ENCODE measurements at places on chromosomes 5 and 9.

DNA sequence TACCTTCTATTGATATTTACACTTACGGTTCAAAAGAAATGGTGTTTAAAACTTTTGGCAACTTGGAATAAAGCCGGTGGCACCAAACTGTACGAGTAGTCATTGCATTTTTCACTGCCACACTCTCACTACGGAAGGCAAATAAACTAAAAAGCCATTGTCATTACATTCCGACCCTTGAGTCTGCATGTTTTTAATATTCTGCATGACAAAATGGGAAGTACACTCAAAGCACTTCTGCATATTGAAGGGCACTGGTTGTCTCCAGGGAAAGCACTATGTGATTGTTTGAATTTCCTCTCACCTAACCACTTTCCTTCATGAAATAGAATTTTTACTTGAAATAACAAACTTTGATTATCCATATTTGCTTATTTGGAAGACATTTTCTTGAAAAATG, 426.3 kb downstream of the CETN3 start:
- no peak for DNase-seq

DNA sequence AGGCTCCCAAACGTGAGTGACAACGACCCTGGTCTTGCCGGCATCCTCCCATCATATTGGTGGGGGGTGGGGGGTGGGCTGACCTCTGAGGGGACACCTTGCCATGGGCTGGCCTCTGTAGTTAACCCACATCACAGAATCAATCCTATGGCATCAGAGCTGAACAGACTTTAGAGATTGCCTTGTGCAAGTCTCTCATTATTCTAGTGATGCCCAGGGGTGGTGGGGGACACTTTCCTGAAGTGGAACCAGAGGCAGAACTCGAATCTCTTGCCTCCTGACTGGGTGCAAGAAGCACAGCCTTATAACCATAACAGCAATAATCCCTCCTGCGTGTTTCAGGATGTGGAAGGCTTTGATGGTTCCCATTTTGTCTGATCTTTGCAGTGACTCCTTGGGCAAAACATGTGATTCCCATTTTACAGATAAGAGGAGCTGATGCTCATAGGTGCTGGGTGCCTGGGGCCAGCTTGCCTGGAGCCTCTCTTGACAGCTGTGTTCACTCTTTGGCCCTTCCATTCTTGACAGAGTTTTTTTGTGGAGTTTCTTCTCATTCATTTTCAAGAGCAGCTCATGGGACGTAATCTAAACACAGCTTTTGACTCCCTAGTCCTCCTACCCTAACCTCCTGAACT, 18.6 kb upstream of the PITX1 start:
- no peak for DNase-seq

DNA sequence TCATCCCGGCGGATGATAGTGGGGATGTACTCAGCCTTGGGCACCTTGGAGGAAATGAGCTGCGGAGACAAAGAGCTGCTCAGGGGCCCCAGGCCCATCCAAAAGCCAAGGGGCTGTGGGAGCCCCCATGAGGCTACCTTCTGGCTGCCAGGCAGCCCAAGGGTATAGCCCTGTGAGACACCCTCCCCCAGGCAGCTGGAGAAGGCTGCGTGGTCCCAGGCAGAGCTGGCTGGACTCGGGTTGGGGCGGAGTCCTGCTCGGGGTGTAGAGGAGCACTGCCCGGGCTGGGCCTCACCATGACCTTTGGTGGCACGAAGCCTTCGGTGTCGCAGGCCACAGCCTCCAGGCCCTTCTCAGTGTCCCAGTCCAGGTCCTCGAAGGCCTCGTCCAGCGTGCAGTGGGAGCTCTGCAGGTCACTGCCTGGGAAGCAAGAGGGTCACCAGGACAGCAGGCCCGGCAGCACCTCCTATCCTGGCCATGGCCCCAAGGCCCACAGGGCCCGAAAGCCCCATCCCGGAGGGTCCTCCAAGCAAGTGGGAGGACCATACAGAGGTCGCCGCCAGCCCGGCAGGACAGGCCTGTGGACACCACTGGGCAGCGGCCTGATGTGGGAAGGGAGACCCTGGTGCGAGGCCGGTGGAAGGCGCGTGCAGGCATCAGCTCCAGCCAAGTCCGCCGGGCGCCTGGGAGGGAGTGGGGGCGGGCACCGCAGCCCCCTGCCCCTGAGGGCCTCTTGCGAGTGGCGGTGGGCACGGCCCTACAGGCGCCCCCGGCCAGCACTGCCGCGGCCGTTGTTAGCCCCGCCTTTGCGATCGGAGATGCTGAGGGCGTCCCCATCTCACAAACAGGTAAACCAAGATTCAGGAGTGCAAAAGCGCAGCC, 6.1 kb downstream of the NSMF start:
- DNase-seq: no peak

GRCh38 chr9:14941501-14942405, 31.5 kb upstream of the FREM1 start:
- no peak for DNase-seq

DNA sequence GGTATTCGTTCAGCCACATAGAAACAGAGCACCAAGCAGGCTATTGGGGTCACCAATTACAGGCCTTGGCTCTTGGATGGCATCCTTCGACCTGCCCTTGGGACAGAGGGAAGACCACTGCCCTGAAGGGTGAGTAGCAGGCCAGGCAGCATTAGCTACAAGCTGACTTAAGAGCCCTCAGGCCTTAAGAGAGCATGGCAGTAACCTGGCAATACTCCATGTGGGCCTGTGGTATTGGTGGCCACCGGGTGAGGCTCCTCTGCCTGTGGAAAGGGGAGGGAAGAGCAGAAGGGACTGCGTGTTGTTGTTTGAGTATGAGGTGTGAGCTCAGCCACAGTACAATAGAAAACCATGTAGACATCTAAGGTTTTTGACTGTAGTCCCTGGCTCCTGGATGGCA, 170.6 kb downstream of the MCTP1 start:
- DNase-seq: no peak

DNA sequence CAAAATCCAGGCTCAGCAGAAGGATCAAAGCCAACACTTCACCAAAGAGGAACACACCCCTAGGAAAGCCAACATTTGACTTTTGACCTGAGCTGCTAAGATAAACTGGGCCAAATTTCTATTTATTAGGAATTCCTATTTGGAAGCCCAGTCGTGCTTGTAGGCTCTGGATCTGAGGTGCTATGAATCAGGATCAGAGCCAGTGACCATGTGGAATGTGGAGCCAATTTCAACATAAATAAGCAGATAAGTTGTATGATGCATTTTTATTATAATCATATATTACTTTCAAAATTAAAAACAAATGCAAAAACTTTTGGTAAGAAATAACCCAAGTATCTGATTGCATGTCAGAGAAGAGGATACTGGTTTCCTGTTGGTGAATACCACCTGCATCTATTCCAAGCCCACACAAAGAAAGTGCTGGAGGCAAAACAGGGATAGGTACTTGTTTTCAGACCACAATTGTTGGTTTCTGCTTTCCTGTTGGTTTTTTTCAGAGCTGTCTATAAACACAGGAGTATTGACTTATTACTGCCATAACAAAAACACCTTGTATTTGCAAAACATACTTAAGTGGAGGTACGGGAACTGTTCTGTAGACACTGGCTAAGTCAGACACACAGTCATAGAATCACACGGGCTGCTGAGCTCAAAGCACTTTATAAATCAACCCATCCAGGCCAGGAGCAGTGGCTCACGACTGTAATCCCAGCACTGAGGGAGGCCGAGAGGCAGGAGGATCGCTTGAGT, 52.8 kb downstream of the ARL15 start:
- DNase-seq: no peak

- DNase-seq: no peak
These were observed 200.4 kb downstream of the LRRC70 start for GRCh38 chr5:62779010-62779422.

DNA sequence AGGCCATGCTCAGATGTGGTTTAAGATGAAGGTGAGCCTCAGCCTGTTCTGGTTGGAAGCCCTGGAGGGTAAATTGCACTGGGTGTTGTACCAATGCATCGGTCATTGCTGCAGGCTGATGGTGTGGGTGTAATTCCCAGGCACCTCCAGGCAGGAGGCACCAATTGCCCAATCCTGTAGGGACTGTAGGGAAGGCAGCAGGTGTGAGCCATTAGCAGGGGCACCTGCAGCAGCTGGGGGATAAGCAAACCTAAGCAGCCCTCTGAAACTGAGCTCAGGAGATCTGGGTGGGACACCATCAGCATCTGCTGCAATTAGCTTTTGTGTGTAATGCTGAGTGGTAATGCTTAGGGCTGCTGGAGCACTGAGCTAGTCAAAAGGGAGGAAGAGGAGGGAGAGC, 190.1 kb upstream of the TBC1D2 start:
- DNase-seq: no peak

- no peak for DNase-seq
These were observed 79.4 kb downstream of the GAS1 start for GRCh38 chr9:86867804-86868313.

- DNase-seq: no peak
These were observed 676.3 kb upstream of the GRAMD2B start for GRCh38 chr5:125746917-125747316.

DNA sequence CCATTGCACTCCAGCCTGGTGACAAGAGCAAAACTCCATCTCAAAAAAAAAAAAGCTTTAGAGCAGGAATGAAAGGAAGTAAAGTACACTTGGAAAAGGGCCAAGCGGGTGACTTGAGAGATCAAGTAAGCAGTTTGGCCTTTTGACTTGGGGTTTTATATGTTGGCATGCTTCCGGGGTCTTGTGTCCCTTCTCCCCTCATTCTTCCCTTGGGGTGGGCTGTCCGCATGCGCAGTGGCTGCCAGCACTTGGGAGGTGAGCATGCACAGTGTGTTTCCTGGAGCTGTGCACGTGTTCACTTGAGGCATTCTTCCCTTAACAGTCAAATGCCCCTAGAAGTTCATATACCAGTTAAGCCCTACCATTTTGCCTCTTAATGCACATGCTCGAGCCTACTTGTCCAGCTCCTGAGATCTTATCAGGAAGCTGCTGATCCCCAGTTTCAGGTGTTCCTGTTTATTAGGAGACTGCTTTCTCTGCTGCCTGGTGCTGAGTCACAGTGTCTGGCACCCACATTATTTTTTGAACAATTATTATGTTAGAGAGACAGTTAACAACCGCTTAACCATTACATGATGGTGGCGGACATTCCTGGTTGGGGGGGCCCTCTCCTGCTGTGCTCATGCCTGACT, 32.6 kb upstream of the PRRC2B start:
- peak; percentile 30 for DNase-seq

GRCh38 chr9:6305954-6306563, 22.1 kb upstream of the TPD52L3 start:
- DNase-seq: no peak

DNA sequence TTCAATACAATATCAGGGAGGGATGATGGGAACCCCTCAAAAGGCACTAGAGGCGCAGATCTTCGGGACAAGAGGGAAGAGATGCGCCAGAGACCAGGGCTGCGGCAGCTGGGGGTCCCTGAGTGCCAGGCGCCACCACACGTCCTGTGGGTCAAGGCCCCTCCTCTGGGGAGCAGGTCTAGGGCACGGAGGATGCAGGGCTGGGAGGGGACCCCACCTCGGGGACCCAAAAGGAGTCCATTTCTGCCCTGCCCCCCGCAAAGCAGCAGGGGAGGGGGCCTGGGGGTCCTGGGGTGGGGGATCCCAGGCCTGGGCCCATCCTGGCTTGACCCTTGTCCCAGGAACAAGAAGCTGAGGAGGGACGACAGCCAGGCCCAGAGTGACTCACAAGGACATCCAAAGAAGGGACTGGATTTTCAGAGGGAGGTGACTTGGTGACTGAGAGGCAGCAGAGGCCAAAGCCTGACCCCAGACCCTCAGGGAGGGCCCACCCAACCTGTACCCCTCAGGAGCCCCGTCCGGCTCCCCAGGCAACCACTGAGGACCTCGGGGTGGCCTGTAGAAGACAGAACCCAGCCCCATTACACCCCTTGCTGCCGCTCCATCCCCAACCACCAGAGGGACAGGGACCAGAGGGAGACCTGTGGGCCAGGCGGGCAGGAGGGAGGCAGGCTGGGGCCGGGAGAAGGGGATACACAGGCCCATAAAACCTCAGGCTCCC, 54.2 kb downstream of the LRSAM1 start:
- DNase-seq: peak; percentile 25

GRCh38 chr9:12875191-12875590, 100.4 kb downstream of the LURAP1L start:
- DNase-seq: no peak

DNA sequence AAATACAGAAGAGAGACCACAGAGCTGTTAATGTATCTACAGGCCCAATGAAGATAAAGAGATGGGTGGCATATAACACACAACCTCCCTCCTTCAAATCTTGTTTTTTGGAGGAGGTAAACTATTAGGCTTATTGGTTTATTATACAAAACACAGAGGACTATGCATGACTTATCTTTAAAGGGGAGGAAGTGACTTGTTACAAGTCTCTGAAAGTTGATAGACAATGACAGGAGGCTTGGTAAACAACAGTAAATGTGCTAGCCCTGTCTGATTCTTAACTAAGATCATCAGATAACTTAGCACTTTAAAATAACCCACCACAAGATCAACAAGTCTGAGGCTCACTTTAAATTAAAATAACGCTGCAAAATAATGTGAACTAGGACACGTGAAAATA, 219.0 kb downstream of the MLLT3 start:
- no peak for DNase-seq

GRCh38 chr5:125276096-125276495, 529.7 kb upstream of the ZNF608 start:
- no peak for DNase-seq

DNA sequence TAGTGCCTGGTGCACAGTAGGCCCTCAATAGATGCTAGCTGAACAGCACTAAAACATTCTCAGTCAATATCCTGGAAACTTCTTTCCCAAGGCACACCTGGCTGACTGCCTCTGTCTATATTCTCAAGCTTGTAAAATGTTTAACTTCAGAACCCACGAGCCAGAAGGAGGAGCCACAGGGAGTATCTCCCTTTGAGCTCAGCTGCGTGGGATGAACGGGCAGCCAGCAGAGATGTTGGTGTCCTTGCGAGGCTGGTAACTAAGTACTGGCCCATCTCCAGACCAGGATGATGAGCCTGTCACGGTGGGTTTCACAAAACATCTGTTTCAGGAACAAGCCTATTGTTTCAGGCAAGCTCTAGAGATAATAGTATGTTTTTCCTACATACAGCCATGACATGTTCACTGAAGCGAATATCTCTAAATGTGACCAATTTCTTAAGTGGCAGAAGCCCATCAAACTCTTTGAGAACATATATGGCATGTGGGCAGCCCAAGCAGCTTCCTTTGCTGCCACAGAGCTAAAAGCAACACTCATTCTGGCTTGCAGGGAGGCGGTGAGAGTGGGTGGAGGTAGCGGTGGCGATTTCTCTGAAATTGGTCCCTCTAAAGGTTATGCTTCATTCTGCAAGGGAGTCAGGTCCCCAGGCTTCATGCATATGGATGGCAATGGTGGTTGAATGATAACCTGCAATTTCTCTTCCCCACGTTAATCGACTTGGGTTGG, 206.2 kb downstream of the TTLL11 start:
- DNase-seq: no peak

GRCh38 chr9:124788542-124789217, 11.7 kb downstream of the OLFML2A start:
- DNase-seq: no peak

DNA sequence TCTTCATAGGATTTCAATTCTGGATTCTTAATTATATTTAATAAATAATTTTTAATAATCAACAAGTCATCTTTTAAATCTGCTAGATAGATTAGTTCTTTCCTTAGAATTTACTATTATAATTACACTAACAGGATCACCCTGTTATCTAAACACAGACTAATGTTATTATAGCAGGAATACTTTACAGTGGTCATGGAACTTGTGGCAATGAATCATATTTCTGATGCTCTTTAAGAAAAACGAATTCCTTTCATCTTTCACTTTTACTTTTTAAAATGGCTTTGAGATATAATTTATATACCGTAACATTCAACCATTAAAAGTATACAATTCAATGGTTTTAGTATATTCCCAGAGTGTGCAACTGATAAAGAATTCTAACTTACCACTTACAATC, 29.7 kb upstream of the CDK5RAP2 start:
- DNase-seq: no peak

- no peak for DNase-seq
These were observed 150.0 kb upstream of the GNA14 start for GRCh38 chr9:77798140-77798539.
